ENCODE measurements at places on chromosomes 5 and 9.

- DNase-seq, result no peak
Measured at GRCh38 chr9:18360005-18360404, 113.9 kb upstream of the ADAMTSL1 start.

DNA sequence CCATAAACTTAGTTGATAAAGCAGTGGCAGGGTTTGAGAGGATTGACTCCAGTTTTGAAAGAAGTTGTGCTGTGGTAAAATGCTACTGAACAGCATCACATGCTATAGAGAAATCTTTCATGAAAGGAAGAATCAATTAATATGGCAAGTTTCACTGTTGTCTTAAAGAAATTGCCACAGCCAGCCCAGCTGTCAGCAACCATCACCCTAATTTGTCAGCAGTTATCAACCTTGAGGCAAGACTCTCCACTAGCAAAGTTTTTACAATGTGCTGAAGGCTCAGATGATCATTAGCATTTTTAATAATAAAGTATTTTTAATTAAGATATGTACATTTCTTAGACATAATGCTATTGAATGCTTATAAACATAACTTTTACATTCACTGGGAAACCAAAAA lies 101.0 kb upstream of the SH3GL2 start:
- DNase-seq, result no peak

GRCh38 chr9:91071184-91071990 lies 269.8 kb downstream of the SYK start:
- DNase-seq, result no peak

DNA sequence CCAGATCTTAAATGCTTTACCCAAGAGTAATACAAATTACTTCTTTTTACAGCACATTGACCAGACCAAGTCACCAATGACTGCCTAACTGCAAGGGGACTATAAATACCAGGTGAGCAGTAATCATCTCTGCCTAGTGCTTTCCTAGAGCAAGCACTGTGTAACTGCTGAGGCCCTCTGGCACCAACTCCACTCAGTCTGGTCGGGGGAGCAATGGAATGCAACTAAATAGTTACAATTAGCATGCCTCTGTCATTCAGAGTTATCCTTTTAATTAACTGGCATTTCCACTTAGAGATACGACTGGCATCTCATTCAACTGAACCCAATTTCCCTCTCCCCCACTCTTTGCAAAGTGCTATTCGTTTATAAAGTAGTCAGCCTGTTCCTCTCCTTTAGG lies 1309.1 kb upstream of the DMAC1 start:
- no peak for DNase-seq

DNA sequence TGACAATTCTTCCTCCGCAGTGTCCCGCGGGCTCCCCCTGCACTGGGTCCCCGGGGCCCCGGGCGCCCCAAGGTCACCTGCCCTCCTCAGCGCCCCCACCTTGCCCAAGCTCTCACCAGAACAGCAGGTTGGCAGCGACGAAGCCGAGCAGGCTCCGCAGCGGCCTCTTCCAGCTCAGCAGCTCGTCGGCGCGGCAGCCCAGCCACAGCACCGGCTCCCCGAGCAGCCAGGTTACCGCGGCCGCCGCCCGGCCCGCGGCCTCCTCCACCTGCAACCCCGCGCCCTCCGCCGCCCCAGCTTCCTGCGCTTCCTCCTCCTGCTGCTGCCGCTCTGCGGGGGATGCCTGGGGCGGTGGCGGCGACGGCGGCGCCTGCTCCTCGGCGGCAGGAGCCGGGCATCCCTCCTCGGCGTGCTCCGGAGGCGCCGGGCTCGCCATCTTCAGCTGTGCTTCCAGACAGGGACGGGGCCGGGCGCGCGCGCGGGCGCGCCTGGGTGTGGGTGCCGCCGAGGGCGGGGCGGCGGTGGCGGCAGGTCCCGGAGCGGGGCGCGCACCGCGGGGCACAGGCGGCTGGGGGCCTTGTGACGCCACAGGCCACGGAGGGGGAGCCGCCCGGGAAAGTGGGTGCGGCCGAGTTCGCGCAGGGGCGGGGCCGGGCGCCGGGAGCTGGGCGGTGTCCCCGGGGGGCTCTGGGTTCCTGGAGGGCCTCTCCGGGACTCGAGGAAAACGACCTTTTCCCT lies at the start of gene RETREG1:
Gene RETREG1, minus strand, starts transcription at position 462 of the 738 bp plus-strand sequence. Its CDS starts 26 bp downstream, at position 436.
- DNase-seq, result peak; percentile 82

- no peak for DNase-seq
Measured at GRCh38 chr9:126390923-126391322, 64.3 kb downstream of the MVB12B start.

DNA sequence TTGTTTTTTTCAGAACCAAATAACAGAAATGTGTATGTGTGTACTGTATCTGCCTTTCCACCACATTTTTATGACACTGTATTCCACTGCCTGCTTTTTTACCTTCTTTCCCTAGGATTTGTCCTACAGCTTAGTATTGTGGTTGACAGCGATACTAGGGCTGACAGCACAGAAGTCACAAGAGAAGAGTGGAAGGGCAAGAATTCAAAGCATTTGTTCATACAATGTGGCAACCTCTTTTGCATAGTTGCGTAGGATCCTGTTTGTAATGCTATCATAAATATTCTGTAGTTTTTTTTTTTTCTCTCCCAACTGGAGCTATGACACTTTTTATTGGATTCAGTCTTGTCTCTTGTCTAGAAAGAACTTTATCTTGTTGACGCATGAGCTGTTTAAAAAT lies 5.6 kb upstream of the BNIP1 start:
- no peak for DNase-seq

DNA sequence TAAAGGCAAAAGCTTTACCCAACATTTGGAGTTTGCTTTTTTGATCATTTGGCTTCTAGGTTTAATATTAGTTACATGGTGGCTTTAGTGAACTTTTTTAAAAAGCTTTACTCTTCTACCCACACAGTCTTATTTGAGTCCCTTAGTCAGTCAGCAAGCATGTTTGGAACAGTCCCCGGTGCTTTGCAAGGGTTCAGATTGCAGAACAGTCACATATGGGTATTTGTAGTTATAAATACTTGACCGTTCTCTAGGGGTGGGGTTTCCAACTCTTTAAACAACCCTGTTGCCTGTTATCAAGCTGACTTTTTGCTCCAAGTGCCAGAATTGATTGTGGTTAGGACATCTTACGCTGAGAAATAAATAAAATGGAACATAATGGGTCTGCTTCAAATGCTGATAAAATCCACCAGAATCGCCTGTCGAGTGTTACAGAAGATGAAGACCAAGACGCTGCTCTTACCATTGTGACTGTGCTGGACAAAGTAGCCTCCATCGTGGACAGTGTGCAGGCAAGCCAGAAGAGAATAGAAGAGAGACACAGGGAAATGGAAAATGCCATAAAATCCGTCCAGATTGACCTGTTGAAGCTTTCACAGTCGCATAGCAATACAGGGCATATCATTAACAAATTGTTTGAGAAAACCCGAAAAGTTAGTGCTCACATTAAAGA lies at the start of gene CAVIN4:
Gene CAVIN4, plus strand, starts transcription at position 304 of the 673 bp plus-strand sequence. Its CDS starts 65 bp downstream, at position 369.
- no peak for DNase-seq

DNA sequence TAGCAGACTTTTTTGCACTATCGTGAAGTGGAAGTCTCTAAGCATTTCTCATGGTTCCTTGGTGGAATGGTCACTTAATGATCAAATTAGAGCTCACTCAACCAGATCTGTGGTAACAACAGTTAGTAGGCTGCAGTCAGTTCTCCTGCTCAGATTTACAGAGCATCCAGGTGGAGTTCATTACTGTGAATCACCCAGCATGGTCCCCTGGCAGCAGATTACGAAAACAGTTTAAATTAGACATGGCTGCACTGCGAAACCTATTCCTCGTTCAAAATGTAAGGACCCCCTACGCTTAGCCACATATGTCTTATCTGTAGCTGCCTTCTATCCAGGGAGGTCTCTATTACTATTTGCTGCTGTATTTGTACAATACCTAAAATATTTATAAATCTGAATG lies 823.6 kb upstream of the ARRDC3 start:
- DNase-seq, result no peak

- peak; percentile 70 for DNase-seq
Measured at GRCh38 chr9:99822806-99823591, 1.3 kb downstream of the NR4A3 start.

DNA sequence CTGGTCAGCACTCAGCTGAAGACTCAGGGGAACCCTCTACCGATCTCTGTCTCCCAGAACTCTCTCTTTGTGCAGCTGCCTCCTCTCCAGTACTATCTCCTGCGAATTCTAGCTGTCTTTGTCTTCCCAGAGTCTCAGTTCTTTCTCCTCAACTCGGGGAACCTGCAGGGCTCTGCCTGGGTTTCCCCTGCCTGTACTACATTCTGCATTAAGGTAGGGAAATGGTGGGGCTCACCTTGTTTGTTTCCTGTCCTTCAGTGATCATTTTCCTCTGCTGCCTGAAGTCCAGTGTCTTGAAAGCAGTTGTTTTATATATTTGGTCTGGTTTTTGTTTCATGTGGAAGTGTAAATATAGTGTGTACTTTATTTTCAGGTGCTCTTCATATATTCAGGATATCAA lies 43.1 kb upstream of the IGFBPL1 start:
- peak; percentile 48 for DNase-seq

DNA sequence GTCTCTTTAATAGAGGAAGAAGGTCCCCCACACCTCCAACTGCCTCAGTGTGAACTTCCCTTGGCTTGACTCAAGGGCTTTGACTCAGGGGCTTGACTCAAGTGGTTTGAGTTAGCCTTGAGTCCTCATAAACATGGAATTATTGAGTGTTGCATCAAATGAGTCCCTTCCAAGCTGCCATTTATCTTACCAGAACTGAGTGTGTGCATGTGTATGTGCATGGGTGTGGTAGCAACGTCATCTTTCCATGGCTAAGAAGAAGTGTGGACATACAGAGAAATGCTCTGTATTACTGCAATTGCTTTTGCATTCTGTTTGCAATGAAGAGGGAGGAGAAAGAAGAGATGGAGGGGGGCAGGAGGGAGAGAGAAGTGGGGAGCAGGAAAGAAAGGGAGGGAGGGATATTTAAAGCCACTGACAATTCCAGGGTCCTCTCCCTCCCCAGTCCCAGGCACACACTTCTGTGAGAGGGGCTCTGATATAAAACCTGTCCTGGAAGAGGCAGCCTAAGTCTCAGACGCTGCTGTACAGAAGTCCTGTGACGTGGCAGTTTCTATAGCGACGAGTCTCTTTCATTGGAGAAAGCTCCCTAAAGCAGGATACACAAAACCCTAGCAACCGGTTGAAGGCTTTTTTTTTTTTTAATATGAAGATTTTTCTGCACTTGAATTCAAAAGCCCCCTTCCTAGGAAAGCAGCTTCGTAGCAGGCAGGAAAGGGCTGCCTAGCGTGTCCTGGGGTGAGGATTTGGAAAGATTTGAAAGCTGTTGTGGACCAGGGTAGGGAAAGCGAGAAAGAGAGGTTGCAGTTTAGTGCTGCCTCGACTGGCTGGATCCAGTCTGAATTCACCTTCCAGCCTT lies 93.3 kb upstream of the MAP1B start:
- peak; percentile 65 for DNase-seq

- peak; percentile 10 for DNase-seq
Measured at GRCh38 chr9:32705059-32705458, 69.6 kb upstream of the TAF1L start.

DNA sequence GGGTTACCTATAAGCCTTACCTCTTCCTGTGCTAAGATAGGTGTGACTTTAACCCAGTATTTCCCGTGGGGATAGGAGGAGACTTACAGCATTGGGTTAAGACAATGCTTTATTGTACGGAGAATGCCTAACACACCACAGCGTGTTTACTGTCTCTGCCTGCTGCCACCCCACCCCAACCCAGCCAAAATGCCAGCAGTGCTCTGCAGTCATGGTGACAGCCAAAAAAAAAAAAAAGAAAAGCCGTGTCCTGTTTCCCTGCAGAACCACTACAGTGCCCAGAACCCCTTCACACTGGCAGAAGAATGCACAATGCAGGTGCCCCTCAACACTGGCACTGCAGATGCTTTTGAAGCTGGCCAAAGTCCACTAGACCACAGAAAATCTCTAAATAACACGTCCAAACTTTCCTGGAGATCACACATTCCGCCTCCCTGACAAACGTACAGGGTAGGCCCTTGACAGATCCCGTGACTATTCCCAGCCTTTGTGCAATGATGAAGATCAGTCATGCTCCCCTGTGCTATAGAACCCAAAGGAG lies 102.2 kb downstream of the SERINC5 start:
- no peak for DNase-seq
